NCI-H1105 (cell line): ENCODE measurements at places on chromosomes 11 and 22.

- DNase-seq = peak; percentile 27
These were observed 82.9 kb upstream of the SEZ6L start for GRCh38 chr22:26086359-26086758.

- no peak for DNase-seq
These were observed 13.6 kb upstream of the CHRNA10 start for GRCh38 chr11:3684819-3685172.

- DNase-seq = no peak
These were observed 14.3 kb downstream of the MYO7A start for GRCh38 chr11:77142091-77142975.

DNA sequence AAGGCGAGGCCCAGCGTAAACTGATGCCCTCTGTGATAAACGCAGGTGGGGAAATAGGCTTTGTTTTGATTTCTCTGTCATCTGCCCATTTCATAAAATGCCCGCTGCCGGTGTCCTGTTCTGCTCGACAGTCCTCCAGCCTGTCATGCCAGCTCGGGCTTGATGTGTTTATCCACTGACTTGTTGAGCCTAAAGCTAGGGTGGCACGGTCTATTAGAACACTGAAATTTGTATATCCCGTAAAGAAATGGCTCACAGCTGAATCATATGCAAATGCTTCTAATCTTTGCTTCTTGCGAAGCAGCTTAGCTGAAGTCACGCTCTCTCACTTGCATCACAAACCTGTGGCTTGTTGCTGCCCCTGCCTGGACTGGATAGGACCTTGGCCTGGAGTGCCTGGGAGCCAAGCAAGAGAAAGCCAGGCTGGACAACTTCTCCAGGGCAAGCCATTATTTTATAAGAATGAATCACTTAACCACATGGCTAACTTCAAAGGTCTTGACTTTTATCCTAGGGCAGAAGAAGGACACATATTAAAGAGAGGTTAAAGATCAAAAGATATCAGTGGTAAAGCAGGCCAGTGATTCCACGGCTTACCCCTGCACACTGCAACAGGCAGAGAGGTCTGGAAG, 33.1 kb downstream of the EHF start:
- no peak for DNase-seq

GRCh38 chr11:86671531-86672006, 847 bp downstream of the ME3 start:
- peak; percentile 57 for DNase-seq

DNA sequence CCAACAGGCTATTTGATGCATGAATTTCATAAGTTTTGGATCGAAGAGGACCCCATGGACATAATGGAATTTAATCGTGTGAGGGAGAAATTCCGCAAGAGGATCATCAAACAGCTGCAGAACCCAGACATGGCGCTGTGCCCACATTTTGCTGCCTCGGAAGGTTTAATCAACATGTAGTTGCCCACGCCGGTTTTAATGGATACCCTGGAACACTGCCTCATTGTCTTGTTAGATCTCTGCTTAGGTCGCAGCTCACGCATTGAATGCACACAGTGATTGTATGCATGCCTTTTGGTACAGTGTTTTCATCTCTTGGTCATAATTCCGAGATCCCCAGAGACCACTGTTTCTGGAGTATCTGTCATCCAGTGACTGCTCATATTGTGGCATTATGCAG, 46.8 kb downstream of the SLN start:
- DNase-seq = peak; percentile 55

DNA sequence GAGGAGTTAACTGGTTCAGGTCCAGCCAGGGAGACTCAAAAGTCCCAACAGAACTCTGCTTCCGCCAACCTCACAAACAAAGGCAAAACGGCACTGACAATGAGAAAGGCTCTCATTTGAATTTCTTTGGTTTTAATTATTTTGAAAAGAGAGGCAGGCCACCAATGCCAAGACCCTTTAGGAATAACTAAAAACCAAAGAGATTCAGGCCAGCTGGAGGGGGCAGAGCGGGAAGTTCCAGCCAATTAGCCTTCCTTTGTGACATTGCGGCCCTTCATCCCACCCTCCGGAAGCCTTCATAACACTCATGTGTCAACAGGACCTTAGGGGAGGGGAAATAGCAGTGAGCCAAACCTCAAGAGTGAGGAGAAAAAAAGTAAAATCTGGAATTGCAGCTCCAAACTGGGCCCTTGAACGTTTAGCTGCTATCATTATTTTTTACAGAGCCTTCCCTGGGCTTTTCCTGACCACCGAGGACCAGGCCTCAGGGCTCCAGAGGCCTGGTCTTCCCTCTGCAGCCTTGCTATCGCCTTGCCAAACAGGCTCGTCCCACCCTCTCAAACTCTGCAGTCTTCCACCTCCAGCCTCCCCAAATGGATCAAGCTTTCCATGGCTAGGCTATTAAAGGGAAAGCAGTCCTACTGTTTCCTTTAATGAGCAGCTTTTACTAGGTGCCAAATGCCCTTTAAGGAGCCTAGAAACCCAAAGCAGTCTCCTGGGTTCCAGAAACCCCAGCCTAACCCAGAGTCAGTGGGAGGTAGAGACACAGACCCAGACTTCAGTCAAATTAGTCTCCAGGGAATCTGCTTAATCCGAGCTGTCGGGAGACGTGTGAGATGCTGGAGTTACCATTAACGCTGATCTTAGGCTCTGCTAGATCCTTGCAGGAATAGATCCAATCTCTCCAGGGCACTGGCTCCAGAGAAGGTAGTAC, 114.2 kb downstream of the CCDC34 start:
- no peak for DNase-seq

GRCh38 chr22:47625531-47626427, 863.3 kb downstream of the TBC1D22A start:
- DNase-seq = no peak

DNA sequence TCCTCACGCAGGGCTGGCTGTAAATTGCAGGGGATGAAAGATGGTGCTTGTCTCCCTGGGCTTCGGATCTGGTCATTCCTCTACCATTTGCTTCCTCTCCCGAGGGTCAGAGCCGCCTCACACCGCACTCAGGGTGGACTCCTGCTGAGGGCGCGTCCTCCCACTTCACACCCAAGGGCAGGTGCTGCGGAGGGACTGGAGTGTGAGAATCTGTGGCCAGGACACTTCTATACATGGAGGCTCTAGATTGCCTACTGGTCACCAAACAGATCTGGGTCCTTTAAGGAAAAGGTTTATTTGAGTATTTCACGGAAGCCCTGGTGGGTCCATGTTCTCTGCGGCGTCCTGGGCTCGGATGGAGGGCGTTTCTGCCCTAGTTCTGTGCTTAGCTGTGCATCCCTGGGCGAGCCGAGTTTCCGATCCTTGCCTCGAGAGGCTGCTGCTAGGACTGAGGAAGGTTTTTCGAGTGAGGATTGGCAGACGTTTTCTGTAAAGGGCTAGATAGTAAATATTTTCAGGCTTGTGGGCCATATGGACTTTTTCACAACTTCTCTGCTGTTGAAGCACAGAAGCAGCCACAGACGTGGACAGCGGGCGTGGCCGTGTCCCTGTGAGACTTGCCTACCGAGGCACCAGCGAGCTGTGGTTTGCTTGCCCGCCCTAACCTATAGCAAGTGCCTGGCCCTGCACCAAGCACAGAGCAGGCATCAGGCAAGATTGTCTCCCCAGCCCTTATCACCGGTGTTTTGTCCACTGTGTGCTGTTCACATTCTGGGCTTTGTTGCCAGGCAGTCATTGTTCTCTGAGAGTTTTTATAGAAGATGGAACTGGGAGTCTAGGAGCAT, 279.0 kb downstream of the TBC1D22A start:
- DNase-seq = no peak

DNA sequence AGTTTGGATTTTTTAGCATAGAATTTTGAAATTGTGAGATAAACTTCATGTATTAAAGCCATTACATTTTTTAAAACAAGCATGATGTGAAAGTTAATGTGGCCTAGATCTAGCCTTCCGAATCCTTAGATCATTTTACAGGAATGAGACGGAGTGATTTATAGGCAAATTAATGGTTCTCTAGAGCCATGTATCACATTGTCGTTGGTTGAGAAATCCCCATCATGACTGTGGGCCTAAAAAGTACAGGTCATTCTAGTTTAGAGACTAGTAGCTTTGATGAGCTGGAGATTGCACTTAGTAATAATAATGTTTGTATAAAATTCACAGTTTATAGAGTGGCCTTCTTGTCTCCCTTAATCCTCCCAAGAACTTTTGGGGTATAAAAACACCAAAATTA, 7.1 kb downstream of the EWSR1 start:
- no peak for DNase-seq

DNA sequence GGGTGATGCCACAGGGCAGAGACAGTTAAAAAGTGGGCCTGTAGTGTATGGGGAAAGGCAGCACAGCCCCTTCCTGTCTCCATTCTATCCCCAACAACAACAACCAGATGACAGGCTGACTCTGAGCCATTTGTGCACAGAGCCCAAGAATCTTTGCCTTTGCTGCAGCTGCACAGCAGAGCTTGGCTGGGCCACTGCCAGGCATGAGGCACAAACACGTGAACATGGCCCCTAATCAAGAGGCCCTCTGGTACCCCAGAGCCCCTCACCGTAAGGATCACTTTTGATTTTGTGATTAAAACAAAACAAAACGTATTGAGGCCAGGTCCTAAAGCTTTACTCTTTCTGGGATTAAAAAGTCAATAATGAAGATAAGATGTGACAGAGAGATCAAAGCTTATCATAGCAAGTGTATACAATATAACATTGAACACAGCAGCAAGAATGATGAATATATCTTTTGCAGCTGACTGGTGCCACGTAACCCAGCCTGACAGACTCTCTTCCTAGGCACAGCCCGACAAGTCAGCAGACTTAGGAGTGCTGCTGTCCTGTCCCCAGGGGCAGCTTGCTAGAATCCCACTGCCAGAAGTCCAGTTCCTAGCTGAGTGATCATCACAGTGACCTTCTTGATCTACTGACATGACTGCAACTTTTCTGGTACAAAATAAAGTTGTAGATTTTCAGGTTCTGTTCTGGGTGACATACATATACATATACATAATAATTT, 117.8 kb downstream of the SERGEF start:
- DNase-seq = no peak
